NCI-H510A treated with DMSO at 0.1 percent for 48 hours (cell line): ENCODE measurements at places on chromosomes 12 and 14.

DNA sequence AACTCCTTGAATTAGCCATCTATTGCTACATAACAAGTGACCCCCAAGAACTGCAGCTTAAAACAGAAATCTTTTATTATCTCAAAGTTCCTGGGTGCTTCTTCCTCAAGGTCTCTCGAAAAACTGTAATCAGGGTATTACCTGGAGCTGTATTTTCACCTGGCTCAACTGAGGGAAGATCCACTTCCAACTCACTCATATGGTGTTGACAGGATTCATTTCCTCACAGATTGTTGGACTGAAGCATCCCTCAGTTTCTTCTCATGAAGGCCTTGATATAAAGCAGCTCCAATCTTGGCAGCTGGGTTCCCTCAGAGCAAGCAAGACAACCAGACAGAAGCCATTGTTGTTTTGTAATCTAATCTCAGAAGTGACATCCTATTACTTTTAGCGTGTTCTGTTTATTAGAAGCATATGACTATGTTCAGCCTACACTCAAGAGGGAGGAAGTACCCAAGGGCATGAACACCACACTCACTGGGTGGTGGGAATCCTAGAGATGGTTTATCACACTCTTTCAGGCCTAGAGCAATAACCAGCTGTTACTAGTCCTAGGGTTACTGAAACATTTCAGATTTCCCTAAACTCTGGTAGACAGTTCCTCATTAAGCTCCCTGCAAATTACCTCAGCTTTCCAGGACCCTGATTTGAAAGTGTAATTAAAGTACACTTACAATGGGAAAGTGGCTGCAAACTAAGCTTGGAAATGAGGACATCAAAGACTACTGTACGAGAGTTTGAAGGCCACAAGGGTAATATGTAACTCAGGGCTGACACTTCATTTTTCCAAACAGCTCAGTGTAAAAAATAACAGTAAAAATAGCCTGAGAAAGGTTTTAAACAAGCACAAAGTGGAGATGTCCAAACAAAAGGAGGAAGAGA is 222.2 kb downstream of the SEC23A start:
- no peak for DNase-seq

GRCh38 chr12:47779943-47780504 is 7.0 kb downstream of the SLC48A1 start:
- DNase-seq: no peak

GRCh38 chr14:72739446-72740405 is 154.2 kb downstream of the DPF3 start:
- DNase-seq: no peak

GRCh38 chr14:63134801-63135200 is 69.4 kb upstream of the RHOJ start:
- no peak for DNase-seq

DNA sequence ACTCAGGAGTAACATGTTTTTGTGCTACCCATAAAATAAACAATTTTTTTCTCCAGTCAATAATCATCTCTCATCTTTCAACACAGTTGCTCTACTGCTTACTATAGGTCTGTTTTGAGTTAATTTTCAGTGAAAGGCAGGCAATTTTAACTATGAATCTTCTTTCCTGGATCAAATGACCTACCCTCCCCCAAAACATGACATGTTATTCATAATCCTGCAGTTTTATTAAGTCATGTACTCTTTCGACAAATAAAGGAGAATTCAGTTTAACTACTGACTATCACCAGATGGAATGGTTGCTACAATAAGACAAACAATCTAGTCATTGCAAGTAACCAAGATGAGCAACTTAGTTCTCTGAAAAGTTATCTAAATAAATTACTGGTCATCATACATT is 106.0 kb upstream of the FAR2 start:
- DNase-seq: no peak

DNA sequence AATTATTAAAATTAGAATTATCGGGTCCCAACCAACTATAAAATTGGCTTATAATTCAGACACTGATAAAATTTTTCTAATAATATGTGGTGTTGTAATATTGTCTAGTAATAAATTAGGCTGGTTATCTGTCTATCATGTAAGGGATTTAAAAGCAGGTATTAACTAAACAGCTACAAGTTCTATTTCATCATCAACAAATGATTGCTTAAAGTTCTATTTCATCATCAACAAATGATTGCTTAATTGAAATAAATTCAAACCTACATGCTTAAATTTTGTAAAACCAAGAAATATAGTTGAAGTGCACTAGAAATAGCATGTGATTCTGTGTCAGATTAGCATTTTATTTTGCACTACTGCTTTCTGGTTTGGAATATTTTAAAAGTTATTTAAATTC is 34.1 kb downstream of the SLCO1A2 start:
- DNase-seq: no peak

DNA sequence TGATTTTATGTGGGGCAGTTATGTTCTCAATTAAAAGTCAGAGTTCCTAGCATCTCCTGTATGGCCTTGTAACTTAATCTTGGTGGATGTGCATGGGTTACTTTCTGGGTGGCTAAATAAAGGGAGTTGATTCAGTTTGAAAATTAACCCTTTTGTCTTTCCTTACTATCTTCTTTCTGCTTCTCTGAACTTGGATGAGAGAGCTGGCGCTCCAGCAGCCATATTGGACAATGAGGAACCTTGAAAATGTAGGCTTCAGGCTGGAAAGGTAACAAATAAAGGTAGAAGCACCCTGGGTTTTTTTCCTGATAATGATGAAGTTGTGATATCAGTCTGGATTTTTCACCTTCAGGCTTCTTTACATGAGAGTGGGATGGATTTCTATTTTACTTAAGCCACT is 714.1 kb upstream of the TMEM132C start:
- DNase-seq: no peak

- DNase-seq: no peak
Measured at GRCh38 chr14:93315575-93315974, 17.3 kb downstream of the BTBD7 start.

- no peak for DNase-seq
Measured at GRCh38 chr12:91099836-91100235, 11.5 kb downstream of the LUM start.

GRCh38 chr12:8860165-8860961 is 37.9 kb downstream of the A2ML1 start:
- peak; percentile 11 for DNase-seq

- peak; percentile 52 for DNase-seq
Measured at GRCh38 chr14:43449291-43449690, 1057.8 kb downstream of the FSCB start.

DNA sequence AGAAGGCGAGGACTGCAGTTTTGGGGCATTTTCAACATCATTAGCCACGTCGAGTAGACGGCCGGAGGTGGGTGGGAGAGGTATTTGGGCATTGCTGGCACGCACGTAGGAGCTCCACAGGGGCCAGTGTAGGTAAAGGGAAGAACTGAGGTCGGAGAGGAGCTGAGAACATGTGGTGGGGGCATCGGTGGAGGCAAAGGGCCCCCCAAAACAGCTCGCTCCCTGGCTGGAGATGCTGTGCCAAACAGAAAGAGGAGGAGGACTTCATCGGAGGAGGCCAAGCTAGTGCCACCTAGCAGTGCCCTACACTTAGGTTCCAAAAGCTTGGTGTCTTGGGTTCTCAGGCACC is 52.0 kb upstream of the PPP2R5C start:
- no peak for DNase-seq

- DNase-seq: no peak
Measured at GRCh38 chr12:120668868-120669840, 17.8 kb upstream of the MLEC start.

GRCh38 chr14:93245764-93246420 is 38.8 kb downstream of the UBR7 start:
- no peak for DNase-seq

DNA sequence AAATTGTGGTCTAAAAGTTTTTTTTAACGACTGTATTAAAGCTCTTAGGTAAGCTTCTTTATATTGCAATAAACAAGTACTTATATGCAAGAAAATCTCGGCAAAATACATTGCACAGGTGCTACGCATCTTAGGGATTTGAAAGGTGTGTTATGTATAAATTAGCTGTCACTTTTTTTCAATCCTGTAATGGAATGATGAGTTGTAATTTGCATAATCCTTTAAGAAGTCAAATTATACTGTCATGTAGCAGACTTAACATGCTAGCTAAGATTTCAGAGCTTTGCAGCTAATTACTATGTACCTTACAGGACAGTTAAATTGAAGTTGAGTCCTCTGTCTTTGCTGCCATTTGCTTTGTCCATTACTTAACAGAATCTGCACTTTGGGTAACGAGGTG is 117.5 kb downstream of the NPAS3 start:
- DNase-seq: no peak

GRCh38 chr14:30921305-30921704 is 46.9 kb downstream of the COCH start:
- DNase-seq: no peak

DNA sequence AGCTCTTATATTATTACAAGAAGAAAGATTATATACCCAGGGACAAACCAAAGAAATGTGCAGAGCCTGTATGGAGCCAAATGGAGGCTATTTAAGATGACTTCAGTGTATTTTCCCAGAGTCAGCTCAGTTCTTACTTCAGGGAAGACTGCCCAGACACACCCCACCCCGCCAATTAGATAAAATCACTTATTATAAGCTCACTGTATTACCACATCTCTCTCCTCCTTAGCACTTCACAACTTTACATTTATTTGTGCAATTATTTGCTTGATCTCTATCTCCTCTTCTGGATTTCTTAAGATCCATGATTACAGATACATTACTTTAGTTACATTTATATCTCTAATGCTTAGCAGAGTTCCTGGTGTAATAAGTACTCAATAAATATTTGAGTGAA is 24.7 kb upstream of the WDR89 start:
- no peak for DNase-seq

- peak; percentile 8 for DNase-seq
Measured at GRCh38 chr12:43728117-43728516, 30.5 kb downstream of the PUS7L start.

DNA sequence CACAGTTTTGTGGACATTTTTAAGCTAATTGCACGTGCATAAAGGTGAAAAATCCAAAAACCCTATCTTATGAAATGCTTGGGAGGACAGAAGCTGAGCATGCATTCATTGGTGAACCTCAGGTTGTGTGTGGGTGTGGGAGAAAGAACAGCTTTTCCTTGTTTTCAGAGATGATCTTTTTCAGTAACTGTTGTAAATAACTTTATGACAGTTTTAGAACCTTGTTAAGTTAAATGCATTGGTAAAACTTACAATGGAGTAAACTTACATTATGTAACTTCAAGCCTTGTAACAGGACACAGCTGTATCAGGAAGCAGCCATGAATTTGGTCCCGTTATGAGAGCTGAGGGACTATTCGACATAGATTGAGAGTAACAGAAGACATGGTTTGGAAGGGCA is 587.4 kb downstream of the GALC start:
- no peak for DNase-seq

GRCh38 chr12:104957719-104958000 is 430 bp downstream of the SLC41A2 start:
- DNase-seq: peak; percentile 47

GRCh38 chr12:60822580-60822979 is 1226.8 kb downstream of the SLC16A7 start:
- DNase-seq: no peak

- DNase-seq: no peak
Measured at GRCh38 chr12:71556875-71557274, 106.8 kb downstream of the ZFC3H1 start.

DNA sequence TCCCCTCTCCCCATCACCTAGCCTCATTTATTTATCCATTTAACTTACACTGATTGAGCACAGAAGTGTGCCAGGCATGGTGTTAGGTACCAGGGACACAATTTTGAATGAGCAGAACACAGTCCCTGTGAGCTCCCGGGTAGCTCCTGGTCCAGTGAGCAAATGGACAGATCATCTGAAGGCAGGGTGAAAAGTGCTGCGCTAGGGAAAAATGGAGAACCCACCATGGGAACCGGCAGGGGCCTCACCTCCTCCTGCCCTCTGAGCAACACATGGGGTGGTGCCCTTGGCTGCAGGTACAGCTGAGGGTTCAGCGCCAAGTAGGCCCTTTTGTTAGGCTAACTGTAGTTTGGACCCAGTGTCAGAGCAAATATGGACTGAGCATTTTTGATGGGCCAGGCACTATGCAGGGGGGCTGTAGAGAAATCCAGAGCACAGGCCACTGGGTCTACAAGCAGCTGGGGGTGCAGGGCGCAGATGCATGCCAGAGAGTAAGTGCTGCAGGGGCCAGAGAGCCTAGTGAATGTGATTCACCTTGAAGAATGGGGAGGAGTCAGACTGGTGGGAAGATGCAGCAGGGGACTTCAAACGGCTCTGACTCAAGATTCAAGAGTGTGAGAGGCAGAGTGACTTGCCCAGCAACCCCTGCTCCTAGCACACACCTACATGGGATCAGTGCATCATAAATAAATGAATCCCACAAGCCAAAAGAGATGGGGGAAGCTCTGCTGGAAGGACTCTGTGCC is 28.2 kb downstream of the LTBP2 start:
- DNase-seq: no peak

GRCh38 chr12:116400636-116401372 is 123.3 kb upstream of the MED13L start:
- DNase-seq: no peak

DNA sequence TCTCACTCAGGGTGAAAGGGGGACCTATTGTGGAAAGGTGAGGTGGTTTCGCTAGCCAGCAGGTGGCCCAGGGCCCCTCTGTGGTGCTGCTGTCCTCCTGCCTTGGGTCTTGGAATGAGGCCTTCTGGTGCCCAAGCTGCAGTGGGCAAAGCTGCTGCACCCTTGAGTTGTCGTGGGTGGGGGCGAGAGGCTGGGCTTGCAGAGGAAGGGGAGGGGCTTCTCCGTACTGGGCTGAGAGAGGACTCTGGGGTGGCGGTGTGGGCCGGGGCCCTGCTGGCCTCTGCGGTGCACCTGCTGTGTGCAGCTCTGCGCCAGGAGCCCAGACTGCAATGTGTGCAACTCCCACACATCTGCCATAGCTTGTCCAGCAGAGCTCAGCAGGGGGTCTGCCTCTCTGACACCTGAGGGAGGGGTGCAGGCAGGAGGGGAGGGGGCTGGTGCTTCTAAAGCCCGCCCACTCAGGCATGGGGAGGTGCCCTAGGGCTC is 145.8 kb downstream of the KIF26A start:
- peak; percentile 65 for DNase-seq

GRCh38 chr14:78512021-78512420 is 341.8 kb downstream of the NRXN3 start:
- DNase-seq: no peak

- DNase-seq: no peak
Measured at GRCh38 chr12:121182222-121182893, 27.6 kb upstream of the P2RX4 start.

DNA sequence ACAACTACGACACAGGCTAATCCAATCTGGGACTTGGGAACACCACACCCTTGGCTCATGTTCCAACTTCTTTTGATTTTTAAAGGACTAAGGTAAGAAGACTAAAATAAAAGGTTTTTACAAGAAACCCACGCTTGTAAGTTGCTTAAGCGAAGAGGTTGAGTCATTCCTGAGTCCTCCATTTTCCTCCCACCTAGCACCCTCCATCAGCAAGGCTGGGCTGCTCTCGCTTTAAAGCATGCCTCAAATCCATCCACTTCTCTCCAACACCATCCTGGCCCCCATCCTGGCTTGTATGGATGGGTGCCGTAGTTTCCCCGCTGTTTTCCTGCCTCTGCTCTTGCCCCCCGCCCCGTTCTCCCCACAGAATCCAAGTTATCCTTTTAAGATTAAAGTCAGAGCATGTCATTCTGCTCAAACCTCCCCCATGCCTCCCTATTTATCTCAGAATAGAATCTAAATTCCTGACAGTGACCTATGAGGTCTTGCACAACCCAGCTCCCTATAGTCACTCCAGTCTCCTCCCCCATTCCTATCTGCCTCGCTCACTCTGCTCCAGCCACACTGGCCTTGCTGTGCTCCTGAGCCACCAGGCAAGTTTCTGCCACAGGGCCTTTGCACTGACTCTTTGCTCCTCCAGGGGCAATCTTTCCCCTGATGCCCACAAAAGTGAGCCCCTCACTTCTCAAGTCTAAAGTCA is 34.5 kb downstream of the SCARB1 start:
- DNase-seq: no peak

- DNase-seq: peak; percentile 20
Measured at GRCh38 chr12:110721570-110721969, 21.1 kb downstream of the PPP1CC start.
